ENCODE measurements at places on chromosomes 7 and 10.

GRCh38 chr10:14605231-14605925, 169.3 kb downstream of the FAM107B start:
- no peak for DNase-seq

- no peak for DNase-seq
These were observed at the start of gene GIMAP8 for GRCh38 chr7:150450491-150451001. Gene GIMAP8, plus strand, starts transcription at chr7:150450630. Its CDS starts 16,069 bp downstream, at chr7:150466699.

DNA sequence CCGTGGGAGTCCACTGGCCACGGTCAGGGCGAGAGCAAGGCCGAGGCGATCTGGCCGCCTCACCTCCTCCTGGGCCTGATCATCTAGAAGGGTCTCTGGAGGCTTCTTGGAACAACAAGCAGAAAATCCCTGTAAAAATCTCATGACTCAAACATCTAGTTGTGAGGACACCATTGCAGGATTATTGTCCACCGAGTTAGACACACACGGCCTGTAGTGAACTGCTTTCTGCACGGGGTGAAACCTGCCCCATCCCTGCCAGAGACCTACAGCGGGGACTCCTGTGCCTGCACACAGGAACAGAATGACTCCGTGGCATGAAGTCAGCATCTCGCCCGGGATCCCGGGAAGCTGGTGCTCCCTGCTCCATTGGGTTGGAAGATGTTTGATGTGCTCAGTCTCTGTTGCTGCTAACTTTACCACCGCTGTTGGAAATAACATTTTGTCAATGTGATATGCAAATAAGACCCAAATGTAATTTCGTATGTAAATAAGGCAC, 267.0 kb upstream of the TCERG1L start:
- DNase-seq, result no peak

DNA sequence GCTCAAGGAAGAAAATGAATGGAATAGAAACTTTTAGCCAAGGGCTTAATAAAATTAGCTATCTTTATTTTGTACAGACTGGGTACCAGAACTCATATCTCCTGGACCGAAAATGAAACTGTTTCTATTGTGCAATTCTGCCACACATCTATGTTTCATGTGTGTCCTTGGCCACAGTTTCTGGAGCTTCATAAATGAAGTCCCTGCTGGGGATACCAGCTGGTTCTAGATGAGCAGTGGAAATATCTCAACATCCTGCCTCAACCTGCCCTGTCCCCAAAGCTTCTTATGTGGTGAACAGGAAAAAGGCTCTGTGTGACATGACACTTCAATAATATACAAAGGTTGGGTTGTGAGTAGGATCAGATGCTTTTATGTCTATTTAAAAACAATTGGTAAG, 310.1 kb upstream of the SORCS1 start:
- DNase-seq, result no peak

DNA sequence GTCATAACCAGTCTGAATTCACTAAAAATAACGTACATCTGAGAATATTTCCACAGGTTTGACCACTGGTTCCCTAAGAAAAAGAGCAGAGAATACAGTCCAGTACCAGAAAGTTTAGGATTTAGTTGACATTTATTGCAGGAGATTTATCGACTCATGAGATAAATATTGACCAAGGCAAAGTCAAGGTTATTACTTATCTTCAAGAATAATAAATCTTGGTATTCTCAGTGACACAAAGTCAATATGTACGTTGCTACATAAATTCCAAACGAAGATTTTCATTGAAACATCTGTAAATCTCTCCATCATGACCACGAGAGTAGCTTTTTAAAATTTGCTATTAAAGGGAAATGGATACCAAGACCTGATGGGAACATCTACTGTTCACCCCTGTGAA, 39.4 kb upstream of the GRB10 start:
- no peak for DNase-seq

- no peak for DNase-seq
These were observed 82.7 kb downstream of the MYL10 start for GRCh38 chr7:101546308-101546936.

GRCh38 chr7:157905651-157906461, 569.1 kb downstream of the DNAJB6 start:
- no peak for DNase-seq

- no peak for DNase-seq
These were observed 64.3 kb downstream of the ZNF22 start for GRCh38 chr10:45064998-45065397.

DNA sequence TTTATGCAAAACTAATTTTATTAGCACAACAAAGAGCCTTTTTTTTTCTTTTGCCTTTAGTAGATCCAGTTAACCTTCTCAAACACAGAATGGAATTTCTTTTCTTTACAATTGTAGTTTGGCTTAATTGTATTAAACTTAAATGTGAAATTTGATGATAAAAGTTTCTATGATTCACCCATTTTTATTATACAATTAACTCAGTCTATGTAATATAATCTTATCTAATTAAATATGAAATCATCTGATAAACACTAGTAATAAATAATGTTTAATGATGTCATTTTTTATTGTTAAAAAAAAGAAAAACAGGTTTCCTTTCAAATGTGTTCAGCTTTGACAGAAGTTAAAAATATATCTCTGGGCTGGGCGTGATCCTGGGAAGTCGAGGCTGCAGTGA, 559.1 kb downstream of the PHTF2 start:
- DNase-seq, result no peak

- no peak for DNase-seq
These were observed 38.0 kb downstream of the SNX10 start for GRCh38 chr7:26329520-26330255.
